ENCODE measurements at places on chromosomes 6 and 20.
A peak's percentile ranks its signal among the peaks of the same experiment; 100 is the strongest.

DNA sequence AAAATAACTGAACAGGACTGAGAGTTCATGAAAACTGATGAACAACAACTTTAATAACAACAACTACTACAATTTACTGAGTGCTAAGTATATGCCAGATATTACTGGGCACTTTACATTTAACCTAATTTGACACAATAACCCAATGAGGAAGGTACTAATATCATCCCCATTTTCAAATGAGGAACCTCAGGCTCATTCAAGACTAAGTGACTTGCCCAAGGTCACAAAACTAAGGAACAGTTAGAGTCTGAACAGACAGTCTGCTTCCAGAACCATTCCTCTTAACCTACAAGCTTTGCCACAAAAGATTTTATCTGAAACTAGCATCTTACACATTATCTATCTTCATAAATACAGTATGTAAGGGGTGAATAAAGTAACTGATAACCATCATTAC is 10.6 kb upstream of the NDRG3 start:
- DNase-seq = no peak

GRCh38 chr6:20658516-20658915 is 124.3 kb downstream of the CDKAL1 start:
- DNase-seq = no peak

- DNase-seq = no peak
Measured at GRCh38 chr6:166400181-166400580, 17.4 kb upstream of the MPC1 start.

GRCh38 chr6:73669005-73669404 is 15.2 kb upstream of the SLC17A5 start:
- DNase-seq = no peak

- DNase-seq = no peak
Measured at GRCh38 chr6:52510213-52510562, 66.7 kb downstream of the TRAM2 start.

DNA sequence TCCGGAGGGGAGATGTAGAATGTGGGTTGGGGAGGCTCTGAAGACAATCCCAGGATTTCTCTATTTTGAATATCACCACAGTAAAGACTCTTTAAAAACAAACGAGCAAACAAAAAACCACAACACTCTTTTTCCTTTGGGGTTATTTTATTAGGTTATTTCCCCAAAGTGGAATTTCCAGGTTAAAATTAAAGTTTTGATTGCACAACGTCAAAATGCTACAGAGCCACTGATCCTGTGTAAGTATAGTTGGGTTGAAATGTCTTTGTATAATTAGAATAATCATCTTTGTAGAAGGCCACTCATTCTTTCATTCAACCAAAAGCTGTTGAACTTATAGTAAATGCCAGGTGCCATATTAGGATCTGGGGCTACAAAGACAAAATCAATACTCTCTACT is 19.6 kb upstream of the PIM1 start:
- DNase-seq = no peak

GRCh38 chr6:157263881-157264397 is 59.4 kb downstream of the TMEM242 start:
- DNase-seq = no peak

- no peak for DNase-seq
Measured at GRCh38 chr6:151349651-151350270, 41.6 kb downstream of the ZBTB2 start.

GRCh38 chr6:132405143-132405915 is 4.1 kb upstream of the MOXD1 start:
- no peak for DNase-seq

DNA sequence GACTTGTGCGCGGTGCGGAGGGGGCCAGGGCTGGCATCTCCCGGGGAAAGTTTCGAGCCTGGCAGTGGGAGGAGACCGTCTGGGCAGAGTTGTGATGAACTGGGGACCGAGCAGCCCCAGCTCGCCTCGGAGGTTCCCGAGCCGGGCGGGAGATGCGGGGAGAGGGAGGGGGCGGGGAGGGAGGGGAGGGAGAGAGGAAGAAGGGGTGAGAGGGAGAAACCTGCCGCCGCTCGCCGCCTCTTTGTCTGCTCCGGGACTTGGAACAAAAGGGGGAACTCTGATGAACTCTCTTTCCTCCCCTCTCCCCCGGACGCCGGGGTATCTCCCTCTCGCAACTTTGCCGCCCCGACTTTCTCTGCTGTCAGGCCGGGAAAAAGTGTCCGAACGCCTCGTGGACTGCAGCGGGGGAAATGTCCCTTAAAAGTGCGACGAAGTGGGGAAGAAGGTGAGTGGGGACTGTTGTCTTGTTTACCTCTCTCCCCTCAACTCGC is 72.7 kb downstream of the SOX4 start:
- DNase-seq = peak; percentile 85

DNA sequence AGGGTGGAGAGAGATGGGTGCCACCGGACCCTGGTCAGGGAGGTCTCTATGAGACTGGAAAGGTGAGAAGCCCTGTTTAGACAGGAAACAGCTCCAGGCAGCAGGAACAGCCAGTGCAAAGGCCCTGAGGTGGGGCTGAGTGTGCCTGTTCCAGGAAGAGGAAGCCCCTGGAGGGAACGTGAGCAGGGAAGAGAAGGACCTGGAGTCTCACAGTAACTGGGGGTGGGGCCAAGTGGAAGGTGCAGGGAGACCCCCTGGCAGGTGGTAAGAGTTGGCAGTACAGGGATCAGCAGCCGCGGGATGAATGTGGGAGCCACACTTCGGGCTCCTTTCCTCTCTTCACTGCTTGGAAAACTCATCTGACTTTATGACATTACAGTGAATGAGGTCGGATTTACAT is 43.8 kb upstream of the CST5 start:
- no peak for DNase-seq

GRCh38 chr6:143952947-143953701 is 54.9 kb downstream of the PLAGL1 start:
- no peak for DNase-seq

DNA sequence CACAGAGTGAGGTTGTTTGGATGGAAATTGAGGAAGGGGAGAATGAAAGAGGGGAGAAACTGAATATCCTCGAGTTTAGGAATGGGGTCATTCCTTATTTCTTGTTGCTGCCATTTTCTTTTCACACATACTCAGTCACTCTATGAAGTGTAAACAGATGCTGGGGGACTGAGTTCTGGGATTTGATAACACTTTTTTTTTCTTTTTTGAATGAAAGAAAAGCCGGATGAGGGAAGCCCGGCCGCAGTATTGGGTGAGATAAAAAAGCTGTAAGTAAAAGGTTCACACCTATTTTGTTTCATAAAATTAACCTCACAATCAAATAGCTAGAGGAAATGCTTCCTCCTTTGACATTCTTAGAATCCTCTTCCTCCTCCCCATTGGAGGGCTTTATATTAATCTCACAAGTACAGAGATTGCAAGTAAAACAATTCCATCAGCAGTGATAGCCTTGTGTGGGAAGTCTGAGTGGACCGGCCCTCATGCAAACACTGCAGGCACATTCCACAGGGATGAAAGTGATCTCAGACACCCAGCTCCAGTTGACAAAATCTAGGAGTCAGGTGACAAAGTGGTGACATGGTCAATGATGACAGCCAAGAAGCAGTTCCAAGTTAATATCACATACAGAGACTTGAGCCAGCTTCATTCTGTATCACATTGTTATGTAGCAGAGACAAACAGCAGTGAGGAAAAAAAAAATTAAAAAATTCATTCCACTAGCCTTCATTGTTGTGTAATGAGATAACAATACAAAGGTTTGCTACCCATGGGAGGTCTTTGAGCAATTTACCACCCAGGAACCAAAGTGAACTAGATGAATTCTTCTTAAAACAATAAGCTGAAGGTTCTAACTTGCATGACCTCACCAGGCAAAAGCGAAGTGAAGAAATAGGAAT is 391.1 kb upstream of the HSF2 start:
- no peak for DNase-seq

DNA sequence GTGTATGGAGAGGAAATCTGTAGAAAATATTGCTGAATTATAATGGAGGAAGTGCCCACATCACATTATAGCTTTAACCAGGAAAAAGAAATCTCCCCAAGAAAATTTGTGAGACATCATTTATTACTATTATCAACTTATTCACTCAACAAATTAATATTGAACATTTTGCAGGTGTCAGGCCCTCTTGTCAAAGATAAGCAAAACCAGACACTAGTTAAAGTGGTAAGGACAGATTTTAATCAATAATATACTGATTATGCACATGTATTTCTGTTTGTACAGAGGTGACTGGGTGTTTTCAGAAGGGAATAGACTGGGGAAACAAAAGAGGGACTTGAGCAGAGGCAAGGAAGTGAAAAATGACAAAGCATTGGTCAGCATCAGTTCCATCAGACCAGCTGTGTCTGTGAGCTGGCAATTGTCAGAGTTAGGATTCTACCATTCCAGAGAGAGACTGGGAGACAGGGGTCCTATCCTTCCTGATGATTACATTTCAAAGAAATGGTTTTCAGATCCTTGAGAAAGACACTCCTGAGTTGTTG is 519.2 kb downstream of the UTRN start:
- DNase-seq = no peak

- DNase-seq = no peak
Measured at GRCh38 chr6:166333172-166333995, 9.0 kb downstream of the SFT2D1 start.

DNA sequence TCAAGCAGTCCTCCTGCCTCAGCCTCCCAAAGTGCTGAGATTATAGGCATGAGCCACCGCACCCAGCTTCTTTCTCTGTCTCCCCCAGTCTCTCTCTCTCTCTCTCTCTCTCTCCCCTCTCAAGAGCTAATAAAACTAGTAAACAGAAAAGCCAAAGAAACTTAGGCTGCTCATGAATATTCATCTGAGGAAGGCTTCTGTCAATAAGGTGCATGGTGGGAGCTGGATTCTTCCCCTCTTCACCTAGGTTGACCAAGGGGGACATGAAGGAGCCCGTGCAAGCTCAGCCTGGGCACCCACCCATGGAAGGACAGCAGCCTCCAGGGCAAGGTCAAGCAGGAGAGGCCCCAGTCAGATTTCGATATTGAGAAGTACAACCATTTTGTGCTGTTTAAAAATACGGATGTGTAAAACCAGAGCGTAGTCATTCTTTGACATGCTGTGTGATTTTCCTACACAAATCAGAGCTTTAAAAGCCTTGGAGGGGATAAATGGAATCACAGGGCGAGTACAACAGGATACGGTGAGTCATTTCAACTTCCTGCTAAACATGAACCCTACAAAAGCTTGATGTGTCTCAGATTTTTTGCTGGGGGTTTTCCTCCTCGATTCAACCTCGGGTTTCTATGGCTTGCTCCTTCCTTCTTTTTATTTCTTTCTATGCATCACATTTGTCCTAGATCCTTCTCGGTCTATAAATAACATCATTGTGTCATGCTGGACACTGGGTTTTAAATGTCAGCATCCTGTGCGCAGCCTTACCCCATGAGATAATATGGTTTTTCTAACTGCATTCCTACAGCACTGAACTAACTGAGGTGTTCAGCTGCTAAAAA is 368.9 kb upstream of the JARID2 start:
- DNase-seq = no peak

DNA sequence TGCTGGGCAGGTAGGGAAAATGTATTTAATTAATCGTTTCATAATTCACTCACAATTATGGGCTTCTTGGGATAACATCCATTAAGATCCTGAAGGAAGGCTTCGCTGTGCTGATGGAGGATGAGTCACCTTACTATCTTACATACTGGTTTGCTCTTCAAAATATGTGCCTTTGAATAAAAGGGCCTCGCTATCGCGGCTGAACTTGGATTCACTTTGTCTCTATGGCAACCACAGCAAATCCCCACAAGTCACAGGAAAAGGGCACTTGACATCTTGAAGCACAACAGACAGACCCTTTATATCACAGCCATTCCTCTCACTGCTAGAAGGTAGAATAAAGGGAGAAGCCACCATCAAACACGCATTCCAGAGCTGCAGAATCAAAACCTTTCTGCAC is 141.3 kb upstream of the MYLIP start:
- peak; percentile 38 for DNase-seq

- no peak for DNase-seq
Measured at GRCh38 chr6:29831776-29832175, 4.2 kb downstream of the HLA-G start.

DNA sequence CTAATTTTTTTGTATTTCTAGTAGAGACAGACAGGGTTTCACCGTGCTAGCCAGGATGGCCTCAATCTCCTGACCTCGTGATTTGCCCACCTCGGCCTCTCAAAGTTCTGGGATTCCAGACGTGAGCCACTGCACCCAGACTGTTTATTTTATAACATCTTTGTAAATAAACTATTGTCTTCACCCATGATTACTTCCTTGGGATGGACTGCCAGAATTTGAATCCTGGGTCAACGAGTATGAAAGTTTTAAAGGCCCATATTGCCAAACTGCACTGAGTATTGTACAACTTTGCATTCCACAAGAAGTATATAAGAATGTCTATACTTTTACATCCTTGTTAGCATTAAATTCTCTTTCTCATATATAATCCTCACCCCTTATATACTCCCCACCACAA is 38.6 kb downstream of the ZHX3 start:
- DNase-seq = no peak

GRCh38 chr20:3150908-3151307 is 8.8 kb downstream of the FASTKD5 start:
- DNase-seq = no peak

DNA sequence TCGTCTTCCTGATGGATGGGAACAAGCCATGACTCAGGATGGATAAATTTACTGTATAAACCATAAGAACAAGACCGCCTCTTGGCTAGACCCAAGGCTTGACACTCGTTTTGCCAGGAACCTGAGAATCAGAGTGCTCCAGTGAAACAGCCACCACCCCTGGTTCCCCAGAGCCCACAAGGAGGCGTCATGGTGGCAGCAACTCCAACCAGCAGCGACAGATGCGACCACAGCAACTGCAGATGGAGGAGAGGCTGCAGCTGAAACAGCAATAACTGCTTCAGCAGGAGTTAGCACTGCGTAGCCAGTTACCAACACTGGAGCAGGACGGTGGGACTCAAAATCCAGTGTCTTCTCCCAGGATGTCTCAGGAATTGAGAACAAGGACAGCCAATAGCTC is 100.9 kb upstream of the SAMD5 start:
- DNase-seq = peak; percentile 51

GRCh38 chr6:117776441-117776840 is 101.2 kb downstream of the NUS1 start:
- no peak for DNase-seq

All from H9 (cell line).